ENCODE measurements at places on chromosomes 6 and 20. TPM values are rescaled to one million over a fixed set of nuclear protein-coding genes. Genes with fewer than 3 reads are reported as not detected.

RIPOR2 gene
- total RNA-seq = 1.1 TPM

PRR18 gene
- not detected for total RNA-seq

- DNase-seq = no peak
Observed at GRCh38 chr6:45959534-45960145, 56.0 kb downstream of the CLIC5 start.

- DNase-seq = peak; percentile 56
Observed at GRCh38 chr20:38460040-38460623, 12.5 kb upstream of the RALGAPB start.

- DNase-seq = peak; percentile 41
Observed at GRCh38 chr6:30340589-30341054, 4.3 kb upstream of the RPP21 start.

DNA sequence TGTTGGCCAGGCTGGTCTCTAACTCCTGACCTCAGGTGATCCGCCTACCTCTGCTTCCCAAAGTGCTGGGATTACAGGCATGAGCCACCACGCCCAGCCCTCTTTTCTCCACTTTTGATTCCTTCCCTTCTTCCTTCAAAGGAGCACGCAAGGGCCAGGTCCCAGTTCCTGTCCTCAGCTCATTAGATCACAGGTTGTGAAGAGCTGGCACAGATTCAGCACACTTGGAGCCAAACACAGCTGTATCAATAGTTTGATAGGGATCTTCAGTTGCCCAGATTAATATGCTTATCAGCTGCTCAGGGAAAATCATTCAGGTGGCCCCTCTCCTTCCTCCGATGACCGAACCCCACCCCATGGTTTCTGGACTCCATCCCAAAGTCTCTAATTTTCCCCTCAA is 14.4 kb upstream of the SLC22A23 start:
- DNase-seq = no peak

DNA sequence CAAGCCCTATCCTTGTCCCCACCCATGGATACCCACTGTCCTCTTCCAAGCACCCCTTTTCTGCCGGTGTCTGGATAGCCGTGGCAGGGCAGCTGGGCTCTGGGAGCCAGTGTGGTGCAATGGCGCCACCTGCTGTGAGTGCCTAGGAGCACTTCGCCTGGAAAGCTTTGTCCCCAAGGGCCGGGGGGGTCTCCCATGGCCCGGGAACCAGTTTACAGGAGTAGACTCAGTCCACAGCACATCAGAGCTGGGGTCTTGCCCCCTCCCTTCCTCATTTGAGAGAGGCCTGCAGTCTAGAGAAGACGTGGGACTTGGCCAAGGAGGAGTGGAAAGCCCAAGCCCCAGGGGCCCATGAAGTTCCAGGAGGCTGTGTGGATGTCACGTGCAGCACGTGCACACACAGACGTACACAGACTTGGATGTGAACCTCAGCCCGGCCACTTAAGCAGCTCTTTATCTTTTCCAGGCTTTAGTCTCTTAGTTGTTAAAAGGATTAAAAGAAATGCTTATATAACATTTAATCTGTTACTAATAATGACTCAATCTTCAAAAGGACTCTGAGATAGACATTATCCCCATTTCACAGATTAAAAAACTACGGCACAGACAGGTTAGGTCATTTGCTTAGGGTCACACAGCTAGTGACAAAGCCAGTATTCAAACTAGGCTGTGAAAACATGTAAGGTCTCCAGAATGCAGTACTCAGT is 40.9 kb upstream of the CDH22 start:
- peak; percentile 73 for DNase-seq

- DNase-seq = no peak
Observed at GRCh38 chr6:5462856-5463255, 201.5 kb downstream of the FARS2 start.

DNA sequence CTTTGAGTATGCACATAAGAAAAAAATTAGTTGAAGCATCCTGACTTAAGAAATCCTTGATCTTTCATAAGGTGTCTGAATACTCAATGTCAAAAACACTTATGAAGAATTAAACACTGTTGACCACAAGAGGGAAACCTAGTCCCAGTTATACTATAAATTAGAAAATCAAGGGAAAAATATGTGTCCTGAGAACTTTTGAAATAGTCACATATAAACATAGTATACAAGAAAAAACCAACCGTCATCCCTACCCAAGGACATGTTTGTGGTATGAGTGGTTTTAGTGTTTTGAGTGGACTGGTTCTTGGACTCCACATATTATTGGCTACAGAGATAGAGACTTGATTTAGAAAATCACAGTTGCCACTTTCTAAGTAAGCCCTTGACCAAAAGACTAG is 7.6 kb upstream of the HLA-DRA start:
- DNase-seq = peak; percentile 22

GRCh38 chr20:19009081-19009688 is 195.6 kb downstream of the SCP2D1 start:
- no peak for DNase-seq

DNA sequence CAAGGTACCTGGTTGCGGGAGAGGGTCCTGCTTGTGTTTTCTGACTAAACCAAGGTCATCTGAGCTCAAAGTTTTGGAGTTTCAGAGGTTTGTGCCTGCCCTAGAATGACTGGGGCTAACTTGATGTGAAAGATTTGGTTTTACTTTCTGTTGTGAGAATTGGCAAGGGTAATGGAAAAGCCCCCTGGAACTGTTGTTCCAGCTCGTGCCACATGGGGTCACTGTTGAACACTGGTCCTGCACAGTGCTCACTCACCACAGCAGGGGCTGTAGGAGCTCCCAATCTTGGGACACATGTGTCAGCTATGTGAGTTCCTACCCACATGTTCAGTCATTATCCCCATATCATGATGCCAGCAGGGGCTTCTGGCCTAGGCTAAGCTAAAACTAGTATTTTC is 6.5 kb downstream of the TGM6 start:
- peak; percentile 59 for DNase-seq

DNA sequence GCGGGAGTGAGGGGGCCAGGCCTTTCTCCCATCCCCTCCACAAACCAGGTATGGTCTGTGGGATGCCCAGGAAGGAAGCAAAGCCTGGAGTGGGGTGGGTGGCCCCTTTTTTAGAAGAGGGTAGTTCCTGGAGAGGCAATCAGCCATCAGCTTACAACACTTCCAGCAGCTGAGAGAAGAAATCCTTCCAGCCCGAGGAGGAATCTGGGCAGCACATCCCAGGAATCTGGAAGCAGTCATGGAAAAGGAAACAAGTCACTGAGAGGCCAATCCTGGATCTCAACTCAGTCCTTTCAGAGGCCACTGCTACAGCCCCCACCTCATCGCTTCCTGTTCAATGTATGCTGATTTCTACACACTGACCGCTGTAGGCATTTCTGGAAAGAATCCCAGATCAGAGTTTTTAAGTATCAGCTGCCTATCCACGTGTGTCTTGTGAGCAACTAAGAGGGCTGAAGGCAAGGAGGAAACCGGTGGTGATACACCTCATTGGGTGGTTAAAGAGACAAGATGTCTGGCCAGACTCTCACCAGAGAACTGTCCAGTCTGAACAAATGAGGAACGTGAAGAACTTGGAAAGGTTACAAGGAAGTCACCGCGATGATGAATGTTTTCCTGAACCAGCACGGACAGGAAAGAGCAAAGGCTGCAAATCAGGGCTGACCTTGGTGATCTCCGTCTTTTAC is 92.9 kb upstream of the SHLD1 start:
- DNase-seq = no peak

DNA sequence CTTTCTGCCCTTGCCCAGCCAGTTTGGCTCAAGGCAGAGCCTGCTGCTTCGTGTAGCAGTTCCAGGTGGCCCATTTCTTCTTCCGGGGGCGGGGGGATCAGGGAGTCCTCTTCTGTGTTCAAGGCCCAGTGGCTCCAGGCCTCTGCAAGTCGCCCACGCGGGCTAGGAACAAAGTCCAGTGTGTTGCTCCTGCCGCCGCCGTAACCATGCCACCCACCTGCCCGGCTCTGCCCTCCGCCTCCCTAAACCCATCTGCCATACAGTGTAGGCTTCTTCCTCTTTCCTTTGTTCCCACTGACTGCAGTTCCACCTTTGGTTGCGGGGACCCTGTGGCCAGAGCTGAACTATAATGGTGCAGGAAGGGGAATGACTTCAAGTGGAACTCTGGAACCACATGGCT is 43.9 kb upstream of the SRF start:
- no peak for DNase-seq

DNA sequence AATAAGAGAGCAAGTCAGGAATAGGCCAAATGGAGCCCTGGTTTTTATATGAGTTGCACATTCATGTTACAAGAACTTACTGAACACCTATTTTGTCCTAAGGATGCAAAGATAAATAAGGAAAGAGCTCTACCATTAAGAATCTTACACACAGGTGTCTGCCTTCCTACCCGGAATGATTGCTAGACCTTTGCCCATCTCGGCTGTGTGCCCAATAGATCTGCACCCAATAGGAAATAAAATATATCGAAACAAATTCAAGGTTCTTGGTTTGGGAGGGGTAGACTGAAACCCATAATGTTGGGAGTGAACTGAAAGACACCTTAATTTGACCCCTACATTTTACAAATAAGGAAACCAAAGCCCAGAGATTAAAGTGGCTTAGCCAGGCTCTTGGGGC is 48.9 kb downstream of the EDN1 start:
- DNase-seq = no peak

DNA sequence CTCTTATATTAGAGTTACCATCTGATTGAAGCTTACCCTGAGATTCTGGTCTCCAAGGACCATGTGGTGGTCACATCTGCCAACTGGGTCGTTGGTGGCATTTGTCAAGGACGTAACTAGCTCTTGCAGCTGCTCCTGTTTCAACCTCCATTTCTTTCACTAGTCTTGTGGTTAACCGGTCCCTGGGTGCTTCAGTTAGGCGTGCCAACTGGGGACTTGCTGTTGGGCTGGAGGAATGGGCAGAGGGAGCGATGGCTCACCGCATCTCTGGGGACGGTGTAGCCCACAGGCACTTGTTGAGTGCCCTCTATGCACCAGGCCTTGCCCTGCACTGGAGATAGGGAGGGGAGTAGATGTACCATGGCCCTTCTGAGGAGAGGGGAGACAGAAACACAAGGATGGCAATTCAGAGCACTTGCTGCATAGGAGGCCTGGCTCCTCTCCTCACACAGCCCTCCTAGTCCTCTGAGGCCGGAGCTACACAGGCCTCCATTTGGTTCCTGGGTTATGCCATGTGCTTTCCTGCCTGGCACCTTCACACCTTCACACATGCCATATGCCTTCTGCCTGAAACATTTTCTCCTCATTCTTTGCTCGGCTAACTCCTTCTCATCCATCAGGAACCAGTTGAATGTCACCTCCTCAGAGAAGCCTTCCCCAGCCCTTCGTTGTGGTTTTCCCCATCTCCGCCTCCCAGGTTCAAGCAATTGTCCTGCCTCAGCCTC is 20.0 kb upstream of the ASXL1 start:
- no peak for DNase-seq

DNA sequence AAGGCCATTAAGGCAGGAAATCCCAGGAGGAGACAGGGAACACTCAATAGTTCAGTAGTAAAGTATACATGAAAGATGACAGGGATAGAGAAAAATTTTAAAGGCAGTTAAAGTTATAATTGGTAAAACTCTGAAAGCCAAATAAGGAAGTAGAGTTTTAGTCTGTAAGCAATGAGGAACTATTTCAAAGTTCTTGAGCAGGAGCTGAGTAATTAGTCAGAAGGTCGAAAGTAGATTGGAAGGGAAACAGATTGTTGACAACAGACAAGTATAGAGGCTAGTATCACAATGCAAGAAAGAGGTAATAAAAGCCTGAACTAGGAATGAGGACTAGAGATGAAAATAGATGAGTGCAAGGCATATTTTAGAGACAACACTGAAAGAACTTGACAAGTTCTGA is 150.3 kb downstream of the CDK19 start:
- DNase-seq = no peak

DNA sequence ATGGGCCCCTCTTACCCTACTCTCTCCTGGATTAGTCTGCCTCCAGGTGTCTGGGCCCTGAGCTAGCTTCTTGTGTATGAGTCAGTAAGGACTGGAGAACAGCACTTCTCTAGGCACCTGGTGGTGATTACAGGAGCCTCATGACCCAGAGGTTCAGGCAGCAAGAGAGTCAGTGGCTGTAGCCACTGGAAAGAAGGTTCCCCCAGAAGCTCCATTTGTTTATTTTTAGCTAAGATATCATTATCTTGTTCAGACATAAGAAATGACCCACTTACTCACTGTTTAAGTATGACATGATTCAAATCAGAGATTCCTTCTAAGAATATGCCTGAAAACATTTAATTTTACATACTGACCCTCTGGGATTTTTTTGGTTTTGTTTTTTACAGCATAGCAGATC is 23.6 kb upstream of the SLC4A11 start:
- DNase-seq = no peak

DNA sequence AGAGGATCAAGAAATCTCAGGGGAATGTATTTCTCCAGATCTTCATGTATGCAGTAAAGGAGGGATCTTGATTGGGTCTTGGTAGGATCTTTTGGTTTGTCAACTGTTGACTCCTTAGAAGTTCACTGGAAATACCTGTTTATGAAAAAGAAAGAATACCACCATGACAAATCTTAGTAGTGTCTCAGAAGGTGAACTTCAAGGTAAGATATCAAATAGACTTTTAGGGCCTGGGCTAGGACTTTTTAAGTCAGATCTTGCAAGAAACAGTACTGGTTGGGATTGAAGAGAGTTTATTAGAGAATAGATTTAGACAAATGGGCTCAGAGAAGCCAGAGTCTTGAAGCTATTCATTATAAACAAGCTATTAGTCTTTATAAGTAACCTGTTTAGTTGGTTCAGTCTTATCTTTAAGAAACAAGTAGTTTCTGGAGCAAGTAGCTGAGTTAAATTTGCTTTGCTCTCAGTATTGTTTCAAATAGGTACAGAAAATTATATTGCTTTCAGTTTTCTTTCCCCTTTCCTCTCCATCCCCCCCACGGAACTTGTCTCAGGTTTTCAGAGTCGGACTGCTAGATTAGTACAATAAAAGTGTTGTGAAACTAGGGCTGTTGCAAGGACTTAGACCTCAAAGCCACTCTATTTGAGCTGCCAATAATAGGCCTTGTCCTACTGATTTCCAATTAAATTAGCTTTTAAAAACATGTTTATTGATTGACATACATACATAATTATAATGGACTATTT is 529.1 kb upstream of the CITED2 start:
- no peak for DNase-seq

- no peak for DNase-seq
Observed at GRCh38 chr6:140581601-140582000, 1207.2 kb upstream of the CITED2 start.

DNA sequence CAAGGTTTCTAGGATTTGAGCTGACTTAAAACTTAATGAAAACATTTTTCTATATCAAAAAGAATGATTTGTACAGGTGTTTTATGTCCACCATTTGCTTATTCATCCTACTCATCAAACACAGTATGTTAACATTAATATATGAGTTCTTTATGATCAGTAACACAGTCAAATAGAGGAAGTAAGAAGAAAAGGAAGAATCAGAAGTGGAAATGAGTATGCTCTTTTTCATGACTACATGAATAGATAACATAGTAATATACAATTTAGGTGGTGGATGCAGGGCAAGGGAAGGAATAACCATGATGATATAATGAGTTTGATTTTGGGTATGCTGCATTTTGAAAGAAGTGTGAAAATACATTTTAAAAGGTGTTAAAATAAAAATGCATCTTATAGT is 16.5 kb downstream of the KPNA5 start:
- DNase-seq = no peak

Data from K562 (cell line).